ENCODE measurements at places on chromosomes 3 and 15.

- DNase-seq = no peak
Measured at GRCh38 chr3:88595026-88595425, 445.3 kb downstream of the C3orf38 start.

GRCh38 chr15:78061963-78062427 lies 15.5 kb downstream of the TBC1D2B start:
- no peak for DNase-seq

GRCh38 chr3:127097072-127097405 lies 95.9 kb upstream of the PRR23E start:
- DNase-seq = no peak

DNA sequence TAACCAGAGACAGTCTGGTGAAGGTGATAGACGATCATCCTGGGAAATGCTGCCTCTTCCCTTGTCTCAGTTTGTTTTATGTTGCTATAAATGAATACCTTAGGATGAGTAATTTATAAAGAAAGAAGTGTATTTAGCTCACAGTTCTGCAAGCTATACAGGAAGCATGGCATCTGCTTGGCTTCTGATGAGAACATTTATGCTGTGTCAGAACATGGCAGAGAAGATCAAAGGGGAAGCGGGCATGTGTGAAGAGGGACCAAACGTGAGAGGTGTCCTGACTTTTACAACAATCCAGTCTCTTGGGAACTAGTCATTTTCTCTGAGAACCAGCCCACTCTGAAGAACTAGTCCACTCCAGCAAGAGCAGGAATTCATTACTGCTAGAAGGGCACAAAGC lies 9.6 kb downstream of the CMC1 start:
- no peak for DNase-seq

DNA sequence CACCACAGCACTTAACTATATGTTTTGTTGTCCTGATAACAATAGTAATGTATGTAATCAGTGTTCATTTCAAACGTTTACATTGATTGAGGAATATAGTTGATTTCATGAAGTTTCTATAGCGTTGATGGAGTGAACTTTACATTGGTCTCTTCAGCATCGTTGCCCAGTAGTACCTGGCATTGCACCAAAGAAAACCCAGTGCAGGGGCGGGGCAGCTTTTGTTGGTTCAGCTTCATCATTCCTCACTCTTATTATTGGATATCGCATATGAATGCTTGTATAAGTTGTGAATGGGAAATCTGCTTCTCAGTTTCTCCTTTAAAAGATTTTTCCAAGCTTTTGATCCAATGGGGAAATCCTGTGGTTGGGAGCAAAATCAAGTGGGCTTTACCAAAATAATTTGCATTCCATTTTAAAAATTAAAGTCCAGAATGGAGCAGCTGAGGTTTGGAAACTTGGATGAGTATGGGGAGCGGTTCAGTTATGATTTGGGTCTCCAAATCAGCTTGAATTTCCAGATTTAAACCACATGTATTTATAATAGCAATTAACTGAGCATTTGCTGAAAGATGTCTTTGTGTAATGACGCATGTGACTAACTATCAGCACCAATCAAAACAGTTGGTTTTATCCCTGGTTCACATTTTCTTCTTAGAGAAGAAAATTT lies 213.7 kb downstream of the ALCAM start:
- no peak for DNase-seq

- peak; percentile 70 for DNase-seq
Measured at GRCh38 chr15:32029409-32029861, 880 bp upstream of the CHRNA7 start.

DNA sequence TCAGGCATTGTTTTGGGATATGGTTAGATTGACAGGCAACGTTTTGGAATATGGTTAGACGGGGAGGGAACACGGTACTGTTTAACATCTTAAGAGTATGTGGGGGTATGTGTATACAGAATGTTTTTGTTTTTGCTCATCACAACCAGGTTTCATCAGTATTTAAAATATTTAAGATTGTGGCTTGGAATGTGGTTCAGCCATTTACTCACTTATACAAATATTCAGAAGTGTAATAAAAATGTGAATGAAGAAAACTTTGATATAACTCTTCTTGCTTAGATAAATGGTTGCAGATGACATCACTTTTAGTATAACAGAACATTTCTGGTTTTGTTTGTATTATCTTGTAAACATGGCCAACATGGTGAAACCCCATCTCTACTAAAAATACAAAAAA lies 3.9 kb upstream of the PAK2 start:
- no peak for DNase-seq

DNA sequence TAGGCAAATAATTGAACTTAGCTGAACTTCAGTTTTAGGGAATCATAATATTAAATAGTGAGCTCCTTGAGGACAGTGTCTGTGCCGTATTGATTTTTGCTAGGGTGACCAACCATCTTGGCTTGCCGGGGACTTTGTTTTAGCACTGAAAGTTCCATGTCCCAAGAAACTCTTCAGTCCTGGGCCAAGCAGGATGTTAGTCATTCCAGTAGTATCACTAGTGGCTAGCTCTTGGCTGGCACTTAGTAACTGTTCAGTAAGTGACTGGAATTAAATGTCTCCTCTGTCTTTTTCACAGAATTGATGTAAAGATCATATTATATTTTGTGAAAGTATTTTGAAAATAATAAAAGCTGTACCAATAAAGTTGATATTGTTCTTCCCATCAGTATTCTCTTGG lies 42.3 kb downstream of the RSRC1 start:
- no peak for DNase-seq

DNA sequence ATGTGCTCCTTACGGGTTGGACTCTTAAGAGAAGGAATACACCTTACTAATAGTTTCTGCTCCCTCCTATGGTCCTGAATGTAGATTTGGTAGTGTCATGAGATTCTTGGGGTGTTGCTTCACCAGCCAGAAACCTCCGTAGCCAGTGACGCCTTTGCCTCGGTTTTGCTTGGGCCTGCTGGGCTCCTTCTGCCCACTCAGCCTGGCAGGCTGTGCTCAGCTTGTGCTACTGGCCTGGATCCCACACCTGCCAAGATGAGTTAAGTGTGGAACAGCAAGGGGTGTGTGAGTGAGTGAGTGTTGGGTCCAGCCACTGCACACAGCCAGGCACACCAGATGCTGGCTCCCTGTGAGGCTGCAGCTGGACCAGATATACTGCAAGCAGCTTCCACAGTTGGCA lies 560.1 kb downstream of the NLGN1 start:
- DNase-seq = no peak

DNA sequence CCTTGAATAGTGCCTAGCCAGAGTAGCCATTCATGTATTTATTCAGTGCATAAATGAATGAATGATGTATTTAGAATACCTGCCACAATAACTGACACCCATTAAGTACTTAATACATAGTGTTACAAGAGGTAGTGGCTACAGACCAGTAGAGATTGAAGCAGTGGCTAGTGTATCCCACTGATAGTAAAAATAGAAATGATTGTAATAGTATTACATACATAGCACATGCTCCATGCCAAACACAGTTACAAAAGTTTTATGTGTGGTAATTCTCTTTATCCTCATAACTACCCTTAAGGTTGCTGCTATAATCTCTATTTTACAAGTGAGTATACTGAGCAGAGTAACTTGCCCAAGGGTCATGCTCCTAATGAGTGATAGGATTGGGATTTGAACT lies 30.3 kb upstream of the SCAANT1 start:
- no peak for DNase-seq

GRCh38 chr3:128192131-128192530 lies 38.9 kb downstream of the EEFSEC start:
- DNase-seq = no peak

DNA sequence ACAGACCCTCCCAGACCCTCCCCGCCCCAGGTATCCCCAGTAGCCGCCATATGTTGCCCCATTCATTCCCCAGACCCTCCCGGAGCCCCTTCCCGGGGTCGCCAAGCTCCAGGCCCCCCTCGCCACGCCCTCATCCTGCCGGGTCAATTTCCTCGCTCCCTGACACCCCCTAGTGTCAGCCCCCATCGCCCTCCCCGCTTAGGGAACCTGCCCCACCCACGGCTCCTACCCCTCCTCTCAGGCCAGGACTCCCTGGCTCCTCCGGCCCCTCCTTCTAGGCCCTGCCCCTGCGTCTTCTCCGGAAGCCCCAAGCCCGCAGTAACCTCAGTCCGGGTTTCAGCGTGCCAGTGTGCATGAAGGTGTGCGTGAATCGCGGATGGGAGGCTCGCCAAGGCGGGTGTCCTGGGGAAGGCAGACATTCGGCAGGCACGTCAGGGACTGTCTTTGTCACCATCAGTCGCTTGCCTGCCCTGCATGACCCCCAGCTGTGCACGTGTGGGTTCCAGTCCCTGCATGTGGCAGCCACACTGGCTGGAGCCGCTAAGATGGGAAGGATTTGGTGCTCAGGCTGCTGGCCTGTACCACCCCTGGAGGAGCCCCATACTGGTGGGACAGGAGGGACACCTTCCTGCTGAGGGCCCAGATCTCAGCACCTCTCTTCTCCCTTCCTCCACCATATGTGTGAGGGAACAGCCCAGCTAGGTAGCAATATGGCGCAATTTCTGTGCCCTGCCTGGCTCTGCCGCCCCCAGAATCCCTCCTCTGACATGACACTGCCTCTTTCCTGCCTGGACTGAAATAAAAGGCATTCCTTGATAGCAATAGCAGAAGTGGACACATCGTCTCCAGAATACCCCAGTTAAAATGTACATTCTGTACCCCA lies 693 bp downstream of the DISP2 start:
- DNase-seq = no peak

DNA sequence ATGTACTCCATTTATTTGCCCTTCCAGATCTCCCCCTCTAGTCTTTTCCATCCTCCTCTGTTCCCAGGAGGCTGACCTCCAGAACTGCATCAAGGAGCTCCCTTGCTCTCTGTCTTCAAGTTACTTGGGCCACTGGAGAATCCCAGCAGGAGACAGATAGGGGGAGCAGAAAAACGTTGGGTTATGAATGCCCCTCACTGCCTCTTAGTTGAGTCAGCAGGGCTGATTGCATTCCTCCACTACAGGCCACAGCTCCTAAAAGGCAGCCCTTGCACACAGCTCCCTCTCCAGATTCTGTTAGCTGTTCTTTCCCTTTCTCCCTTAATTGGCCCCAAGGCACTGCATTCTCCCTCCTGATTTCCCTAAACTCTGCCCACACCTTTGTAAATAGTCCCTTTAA lies 12.4 kb upstream of the CEP152 start:
- DNase-seq = no peak

DNA sequence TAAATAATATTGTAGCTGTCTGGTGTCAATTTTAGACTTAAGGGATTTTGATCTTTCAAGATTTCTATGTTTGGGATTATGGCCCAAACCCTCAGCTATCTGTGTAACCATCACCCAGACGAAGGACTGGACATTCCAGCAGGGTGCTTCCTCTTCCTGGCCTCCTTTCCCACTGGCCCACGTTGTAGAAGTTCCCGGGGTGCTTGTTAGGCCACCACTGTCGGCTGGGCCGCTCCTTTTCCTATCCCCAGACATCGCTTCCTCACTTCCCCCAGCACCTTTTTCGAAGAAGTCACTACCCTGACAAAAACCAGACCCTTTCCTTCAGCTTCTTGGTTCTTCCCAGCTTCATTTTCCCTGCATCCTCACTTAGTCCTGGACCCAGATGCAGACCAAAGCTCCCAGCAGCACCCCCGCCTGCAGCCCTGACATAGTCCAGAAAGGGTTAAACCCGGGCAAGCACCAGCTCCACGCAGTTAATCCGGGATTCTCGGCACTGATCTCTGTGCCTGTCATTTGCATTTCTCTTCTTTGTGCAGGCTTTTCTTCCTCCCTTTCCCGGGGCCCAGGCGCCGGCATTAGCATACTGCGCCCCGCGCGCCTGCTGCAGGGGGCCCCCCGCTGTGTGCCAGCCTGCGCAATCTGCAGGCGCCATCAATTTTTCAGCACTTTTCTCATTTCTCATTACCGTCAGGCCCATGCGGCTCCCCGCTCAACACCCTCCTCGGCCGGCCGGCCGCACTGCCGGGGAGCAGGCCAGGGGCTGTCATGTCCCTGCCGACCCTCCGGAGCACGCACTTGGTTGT lies 90.6 kb downstream of the ZNF621 start:
- DNase-seq = peak; percentile 13

DNA sequence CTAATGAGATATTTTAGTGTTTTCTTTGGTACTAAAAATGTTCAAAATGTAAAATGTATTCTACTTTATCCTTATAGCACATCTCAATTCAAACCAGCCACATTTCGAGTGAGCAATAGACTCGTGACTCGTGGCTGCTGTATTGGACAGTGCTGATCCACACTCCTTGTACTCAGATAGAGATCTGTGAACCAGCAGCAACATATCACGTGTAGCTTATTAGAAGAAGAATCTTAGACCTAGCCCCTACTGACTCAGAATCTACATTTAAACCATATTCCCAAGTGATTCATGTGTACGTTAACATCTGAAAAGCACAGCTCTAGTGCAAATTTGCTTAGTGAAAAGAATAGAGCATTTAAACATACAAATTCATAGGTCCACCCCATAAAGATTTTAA lies 130.9 kb downstream of the IL1RAP start:
- no peak for DNase-seq

- no peak for DNase-seq
Measured at GRCh38 chr15:33310481-33311311, at the start of gene RYR3. Gene RYR3, plus strand, starts transcription at chr15:33310967. Its CDS starts 79 bp downstream, at chr15:33311046.

DNA sequence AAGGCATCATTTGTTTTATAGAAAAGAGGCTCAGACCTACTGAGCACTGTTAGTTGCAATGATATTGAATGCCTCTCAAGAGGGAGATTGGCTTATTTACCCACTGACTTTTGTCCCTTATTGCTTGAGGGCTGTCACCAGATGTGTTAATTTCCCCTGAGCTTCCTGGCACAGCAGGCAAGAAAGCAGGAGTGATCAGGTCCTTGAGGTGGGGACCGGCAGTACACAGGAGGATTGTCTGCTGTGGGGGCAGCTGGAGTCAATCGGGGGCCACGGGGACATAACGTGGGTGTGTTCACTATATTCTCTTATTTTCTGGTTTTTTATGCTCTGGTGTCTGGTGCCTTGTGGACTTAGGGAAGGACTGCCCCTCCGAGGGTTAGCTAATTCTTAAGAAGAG lies 44.6 kb downstream of the GASK1A start:
- DNase-seq = no peak

- DNase-seq = no peak
Measured at GRCh38 chr3:133474251-133474801, 74.5 kb downstream of the BFSP2 start.

- DNase-seq = no peak
Measured at GRCh38 chr3:160400030-160400701, 716 bp downstream of the SMC4 start.

- no peak for DNase-seq
Measured at GRCh38 chr3:119240101-119240590, 532 bp downstream of the B4GALT4 start.

GRCh38 chr3:96086018-96086417 lies 728.4 kb upstream of the EPHA6 start:
- no peak for DNase-seq

DNA sequence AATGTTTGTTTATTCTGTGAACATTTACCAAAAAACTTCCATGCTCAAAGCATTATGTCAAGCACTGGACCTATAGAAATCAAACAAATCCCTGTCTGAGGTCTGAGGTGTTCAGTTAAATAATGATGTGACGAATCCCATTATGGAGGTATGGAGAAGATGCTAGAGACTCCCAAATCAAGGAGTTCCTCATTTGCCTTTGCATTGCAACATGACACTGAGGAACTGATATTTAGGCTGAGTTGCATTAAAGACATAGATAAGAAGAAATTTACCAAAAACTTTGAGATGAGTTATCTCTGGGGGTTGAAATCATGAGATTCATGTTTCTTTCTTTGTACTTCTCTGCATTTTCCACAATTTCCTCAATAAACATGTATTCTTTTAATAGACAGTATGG lies 16.0 kb downstream of the CD200 start:
- no peak for DNase-seq

GRCh38 chr3:46464326-46465195 lies at the start of gene LTF:
Gene LTF, minus strand, starts transcription at chr3:46464905. Its CDS starts 38 bp downstream, at chr3:46464867.
- DNase-seq = no peak
